ENCODE measurements at places on chromosomes 11 and 22.

DNA sequence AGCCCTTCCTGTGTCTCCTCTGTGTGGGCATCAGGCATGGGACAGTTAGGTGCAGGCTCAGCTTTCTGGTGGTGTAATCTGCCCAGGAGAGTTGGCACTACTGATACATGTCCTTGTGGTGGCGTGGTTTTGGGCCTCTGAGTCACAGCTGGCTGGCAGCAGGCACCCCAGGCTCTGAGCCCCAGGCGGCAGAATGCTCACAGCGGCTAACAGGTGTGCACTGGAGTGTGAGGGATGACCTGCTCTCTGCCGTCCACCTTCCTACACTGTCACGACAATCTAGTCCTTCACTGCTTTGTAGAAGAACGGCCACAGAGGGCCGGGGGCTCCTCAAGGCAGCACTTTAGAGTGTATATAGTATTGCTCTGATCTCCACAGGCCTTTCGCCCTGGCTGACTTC, 100.3 kb upstream of the PITPNB start:
- DNase-seq, result no peak

GRCh38 chr22:37140686-37141323, 8.9 kb downstream of the IL2RB start:
- DNase-seq, result no peak

- no peak for DNase-seq
These were observed 8.4 kb downstream of the RHBDD3 start for GRCh38 chr22:29259253-29259899.

GRCh38 chr11:28251257-28251656, 143.1 kb downstream of the METTL15 start:
- no peak for DNase-seq

- DNase-seq, result no peak
These were observed 18.8 kb upstream of the CDKN1C start for GRCh38 chr11:2904153-2905052.

- DNase-seq, result no peak
These were observed 1.4 kb upstream of the C11orf24 start for GRCh38 chr11:68273026-68273738.

- peak; percentile 75 for DNase-seq
These were observed 11.6 kb downstream of the SCGB1A1 start for GRCh38 chr11:62430425-62430824.

DNA sequence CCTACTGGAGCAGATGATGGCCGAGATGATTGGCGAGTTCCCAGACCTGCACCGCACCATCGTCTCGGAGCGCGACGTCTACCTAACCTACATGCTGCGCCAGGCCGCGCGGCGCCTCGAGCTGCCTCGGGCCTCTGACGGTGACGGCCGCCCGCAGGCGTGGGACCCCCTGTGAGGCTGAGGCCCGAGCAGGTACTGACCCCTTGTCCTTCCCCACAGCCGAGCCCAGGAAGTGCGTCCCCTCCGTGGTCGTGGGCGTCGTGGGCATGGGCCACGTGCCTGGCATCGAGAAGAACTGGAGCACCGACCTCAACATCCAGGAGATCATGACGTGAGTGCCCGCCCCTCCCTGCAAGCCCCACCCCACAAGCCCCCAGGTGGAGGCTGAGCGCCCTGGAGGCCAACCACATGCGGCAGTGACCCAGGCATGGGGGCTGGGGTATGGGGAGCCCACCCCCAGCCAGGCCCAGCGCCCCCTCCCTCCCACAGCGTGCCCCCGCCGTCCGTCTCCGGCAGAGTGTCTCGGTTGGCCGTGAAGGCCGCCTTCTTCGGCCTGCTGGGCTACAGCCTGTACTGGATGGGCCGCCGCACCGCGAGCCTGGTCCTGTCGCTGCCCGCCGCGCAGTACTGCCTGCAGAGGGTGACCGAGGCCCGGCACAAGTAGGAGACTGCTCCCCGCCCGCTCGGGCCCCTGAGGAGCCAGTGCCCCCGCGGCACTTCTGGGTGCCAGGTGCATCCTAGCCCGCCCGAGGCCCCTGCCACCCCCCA, 2.8 kb upstream of the SELENOO start:
- DNase-seq, result no peak

GRCh38 chr11:61730240-61730994, 22.0 kb upstream of the MYRF start:
- no peak for DNase-seq

DNA sequence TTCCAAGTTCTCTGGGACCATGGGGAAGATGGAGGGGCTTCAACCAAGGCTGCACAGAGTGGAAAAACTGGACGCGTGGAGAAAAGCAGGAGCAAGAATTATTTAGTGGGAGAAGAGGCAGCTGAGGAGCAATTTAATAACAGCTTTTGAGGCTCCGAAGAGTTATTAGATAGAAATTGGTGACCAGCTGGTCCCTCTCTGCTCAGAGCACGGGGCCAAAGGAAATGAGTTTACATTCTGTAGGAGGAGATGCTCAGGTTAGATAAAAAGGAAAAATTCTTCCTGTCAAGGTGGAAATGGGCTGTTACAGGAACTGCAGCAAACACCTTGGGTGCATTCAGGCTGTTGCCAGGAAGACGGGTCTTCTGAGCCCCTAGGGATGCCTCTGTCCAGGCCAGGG, 47.0 kb upstream of the GALNT18 start:
- no peak for DNase-seq

DNA sequence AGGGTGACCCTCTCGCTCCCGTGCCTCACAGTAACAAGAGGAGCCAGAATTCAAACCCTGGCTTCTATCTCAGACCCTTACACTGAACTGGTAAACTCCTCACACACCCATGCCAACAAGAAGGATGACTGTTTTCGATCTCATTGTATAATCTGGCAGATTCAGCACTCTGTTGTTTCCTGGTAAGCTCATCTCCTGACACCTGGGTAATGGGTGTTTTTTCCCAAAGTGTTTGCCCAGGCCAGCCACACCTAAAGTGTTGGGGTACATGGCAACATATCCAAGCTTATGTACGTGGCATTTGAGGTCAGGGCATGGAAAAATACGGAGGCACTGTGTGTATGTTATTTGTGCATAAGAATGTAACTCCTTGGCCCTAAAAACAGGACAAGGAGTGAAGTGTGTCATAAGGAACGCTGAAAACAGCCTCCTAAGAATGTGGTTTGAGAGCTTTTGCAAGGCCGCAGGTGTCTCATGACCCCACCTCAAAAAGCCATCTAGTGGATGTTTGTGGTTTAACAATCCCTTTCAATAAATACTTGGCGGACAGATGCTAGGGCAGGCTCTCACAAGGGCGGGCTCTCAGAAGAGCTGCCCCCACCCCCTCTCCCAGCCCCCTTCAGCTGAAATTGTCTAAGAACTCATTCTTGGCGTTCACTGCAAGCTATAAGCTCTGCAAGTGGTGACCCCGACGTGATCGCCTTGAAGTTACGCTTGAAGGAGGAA, at the start of gene MS4A15:
MS4A15 (plus strand) TSS at position 561 of the 726 bp plus-strand sequence. CDS start 6,867 bp downstream, outside the sequence.
- no peak for DNase-seq

- no peak for DNase-seq
These were observed 45.3 kb downstream of the C22orf31 start for GRCh38 chr22:29016067-29016938.

DNA sequence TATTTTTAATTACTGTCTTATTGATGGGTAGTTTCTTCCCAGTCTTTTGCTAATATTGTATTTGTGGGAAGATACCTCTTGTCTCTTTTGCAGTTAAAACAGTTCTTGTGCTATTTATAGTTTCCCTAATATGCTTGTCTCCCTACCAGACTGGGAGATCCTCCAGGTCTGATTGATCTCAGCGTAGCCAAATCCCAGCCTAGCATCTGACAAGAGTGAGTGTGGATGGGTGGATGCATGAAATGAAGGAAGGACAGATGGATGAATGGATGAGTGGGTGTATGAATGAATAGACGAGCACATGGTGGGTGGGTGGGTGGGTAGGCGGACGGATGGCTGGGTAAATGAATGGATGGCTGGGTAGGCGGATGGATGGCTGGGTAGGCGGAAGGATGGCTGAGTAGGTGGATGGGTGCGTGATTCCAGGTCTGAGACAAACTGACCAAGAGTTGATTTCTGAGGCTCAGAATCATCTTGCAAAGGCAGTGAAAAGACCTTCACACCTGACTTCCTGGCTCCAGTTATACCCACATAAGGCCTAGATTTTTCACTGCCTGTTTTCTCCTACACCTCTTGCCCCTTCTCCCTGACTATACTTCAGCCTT, 11.4 kb downstream of the DNAJB13 start:
- no peak for DNase-seq

GRCh38 chr11:132008872-132009271, 638.5 kb downstream of the NTM start:
- no peak for DNase-seq

DNA sequence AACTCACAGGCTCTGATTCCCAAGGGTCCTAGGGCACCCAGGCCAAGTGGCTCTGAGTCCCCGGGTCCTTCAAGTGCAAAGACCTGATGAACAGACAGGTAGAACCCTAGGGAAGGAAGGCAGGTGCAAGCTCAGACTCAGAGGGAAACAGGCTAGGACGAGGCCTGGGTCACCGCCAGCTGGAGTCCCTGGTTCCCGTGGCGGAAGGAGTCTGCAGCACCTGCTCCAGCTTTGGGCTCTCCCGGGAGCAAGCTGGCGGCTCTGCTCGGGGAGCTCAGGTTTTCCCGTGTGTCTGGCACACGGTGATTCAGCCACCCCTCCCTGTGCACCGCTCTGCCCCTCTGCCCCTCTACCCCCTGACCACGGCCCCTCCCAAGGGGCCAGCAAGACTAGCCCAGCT, 59.8 kb downstream of the WNT7B start:
- DNase-seq, result no peak

Data from left hindlimb (tissue), 1 donor.